ENCODE measurements at places on chromosomes 5 and 9. TPM values are rescaled to one million over a fixed set of nuclear protein-coding genes. Genes with fewer than 3 reads are reported as not detected.

DNA sequence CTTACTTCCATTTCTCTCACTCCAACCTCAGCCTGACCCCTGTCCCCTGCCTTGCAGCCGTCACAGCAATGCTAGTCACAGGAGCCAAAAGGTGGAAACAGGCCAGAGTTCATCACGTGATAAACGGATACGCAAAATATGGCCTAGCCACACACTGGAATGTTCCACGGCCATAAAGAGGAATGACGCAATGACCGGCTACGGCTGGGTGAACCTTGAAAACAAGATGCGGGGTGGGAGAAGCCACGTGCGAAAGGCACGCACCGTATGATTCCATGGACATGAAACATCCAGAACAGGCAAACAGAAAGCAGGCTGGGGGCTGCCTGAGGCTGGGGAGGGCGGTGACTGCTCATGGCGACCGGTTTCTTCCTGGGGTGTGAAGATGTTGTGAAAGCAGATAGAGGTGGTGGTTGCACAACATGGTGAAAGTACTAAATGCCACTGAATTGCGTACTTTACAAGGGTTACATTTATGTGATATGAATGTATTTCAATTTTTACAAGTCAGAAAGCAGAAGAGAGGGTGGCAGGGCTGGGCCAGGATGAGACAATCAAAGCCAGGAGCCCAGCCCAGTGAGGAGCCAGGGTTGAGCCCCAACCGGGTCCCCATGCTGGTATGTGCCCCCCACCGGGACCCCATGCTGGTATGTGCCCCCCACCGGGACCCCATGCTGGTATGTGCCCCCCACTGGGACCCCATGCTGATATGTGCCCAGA lies 117.8 kb upstream of the SARDH start:
- DNase-seq = no peak
- H3K4me3 ChIP-seq = no peak overlapping the region
- H3K36me3 ChIP-seq = peaks cover 3% of the 10 kb centered on the region
- H3K4me1 ChIP-seq = no peaks in the 10 kb centered on the region
- no peak overlapping the region for H3K27ac ChIP-seq

The SLC4A9 gene
- 1.1 TPM for total RNA-seq

GRCh38 chr5:172144291-172144815 lies 43.7 kb downstream of the STK10 start:
- peak overlapping the region; percentile 72 for H3K27ac ChIP-seq
- H3K4me3 ChIP-seq = no peak overlapping the region
- peak; percentile 55 for DNase-seq
- no peaks in the 10 kb centered on the region for H3K27me3 ChIP-seq

- H3K27ac ChIP-seq = no peak overlapping the region
- H3K4me1 ChIP-seq = no peaks in the 10 kb centered on the region
- peaks cover 6% of the 10 kb centered on the region for H3K36me3 ChIP-seq
- no peaks in the 10 kb centered on the region for H3K27me3 ChIP-seq
- DNase-seq = no peak
These were observed 21.0 kb downstream of the NIPBL start for GRCh38 chr5:36897616-36898015.

GRCh38 chr9:116541402-116541801 lies 145.7 kb upstream of the TRIM32 start:
- H3K4me1 ChIP-seq = no peaks in the 10 kb centered on the region
- H3K27ac ChIP-seq = no peak overlapping the region
- no peaks in the 10 kb centered on the region for H3K36me3 ChIP-seq
- DNase-seq = no peak
- H3K4me3 ChIP-seq = no peak overlapping the region
- H3K27me3 ChIP-seq = no peaks in the 10 kb centered on the region

DNA sequence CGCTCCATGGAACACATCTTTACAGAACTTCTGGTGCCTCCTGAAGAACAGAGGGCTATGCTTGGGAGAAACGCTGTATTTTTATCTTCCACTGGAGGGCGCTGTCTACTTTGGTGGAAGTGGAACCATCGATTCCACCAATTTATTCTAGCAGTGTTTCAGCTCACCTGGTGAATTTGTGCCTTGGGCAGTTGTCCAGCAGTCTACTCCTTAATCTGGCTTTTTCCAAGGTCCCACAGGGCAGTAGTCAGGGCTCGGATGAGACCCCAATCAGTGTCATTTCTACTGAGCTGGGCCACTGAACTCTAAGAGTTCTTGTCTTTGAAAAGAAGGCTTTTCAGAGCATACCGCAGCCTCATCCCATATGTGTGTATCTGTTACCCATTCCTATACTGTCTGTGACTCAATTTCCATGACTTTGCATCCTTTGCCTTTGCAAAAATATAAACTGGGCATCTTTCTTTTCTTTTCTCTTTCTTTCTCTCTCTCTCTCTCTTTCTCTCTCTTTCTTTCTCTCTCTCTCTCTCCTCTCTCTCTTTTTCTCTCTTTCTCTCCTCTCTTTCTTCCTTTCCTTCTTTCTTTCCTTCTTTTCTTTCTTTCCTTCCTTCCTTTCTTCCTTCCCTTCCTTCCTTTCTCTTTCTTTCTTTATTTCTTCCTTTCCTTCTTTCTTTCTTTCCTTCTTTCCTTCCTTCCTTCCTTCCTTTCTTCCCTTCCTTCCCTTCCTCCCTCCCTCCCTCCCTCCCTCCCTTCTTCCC lies 138.4 kb upstream of the ZNF618 start:
- H3K4me1 ChIP-seq = no peaks in the 10 kb centered on the region
- DNase-seq = peak; percentile 90
- H3K4me3 ChIP-seq = no peak overlapping the region
- no peaks in the 10 kb centered on the region for H3K27me3 ChIP-seq

The CCL21 gene
- not detected for total RNA-seq

- H3K36me3 ChIP-seq = peaks cover 56% of the 10 kb centered on the region
- no peaks in the 10 kb centered on the region for H3K27me3 ChIP-seq
- DNase-seq = no peak
- H3K27ac ChIP-seq = no peak overlapping the region
- no peaks in the 10 kb centered on the region for H3K4me1 ChIP-seq
These were observed 98.9 kb downstream of the ERCC6L2 start for GRCh38 chr9:95974389-95974788.

DNA sequence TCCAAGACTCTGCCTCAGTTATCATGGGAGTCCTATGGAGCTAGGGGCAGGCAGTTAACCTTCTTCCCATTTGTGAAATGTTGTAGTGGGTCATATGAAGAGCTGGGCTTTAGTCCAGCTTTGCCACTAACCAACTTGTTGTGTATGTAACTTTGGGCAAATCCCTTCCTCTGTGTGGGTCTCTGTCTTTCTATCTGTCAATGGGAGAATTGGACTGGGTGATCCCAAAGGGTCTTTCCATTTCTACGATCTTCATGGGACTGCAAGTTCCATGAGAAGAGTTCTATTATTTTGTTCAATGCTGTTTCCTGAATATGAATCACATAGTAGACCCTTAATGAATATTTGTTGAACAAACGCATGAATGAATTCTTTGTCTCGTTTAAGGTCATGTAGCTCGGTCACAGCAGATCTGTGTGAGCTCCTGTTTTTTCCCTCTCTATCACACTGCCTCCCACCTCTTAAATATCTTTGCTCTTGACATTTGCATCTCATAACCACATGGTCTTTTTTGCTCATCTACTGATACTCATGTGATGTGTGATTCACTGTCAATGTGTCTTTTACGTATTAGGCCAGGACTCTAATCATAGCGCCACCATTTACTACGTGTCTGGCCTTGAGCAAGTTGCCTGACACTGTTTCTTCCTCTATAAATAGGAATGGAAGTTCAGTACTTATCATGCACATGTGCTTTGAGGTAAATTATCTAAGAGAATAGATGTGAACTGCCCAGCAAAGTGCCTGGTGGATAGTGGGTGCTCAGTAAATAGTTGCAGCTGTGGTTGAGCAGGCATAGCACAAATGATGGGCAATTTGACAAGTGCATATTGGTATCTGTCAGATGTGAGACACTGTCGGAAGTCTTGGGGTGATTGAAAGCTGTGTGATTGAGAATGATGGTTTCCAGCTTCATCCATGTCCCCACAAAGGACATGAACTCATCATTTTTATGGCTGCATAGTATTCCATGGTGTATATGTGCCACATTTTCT lies 37.4 kb downstream of the PTTG1 start:
- H3K36me3 ChIP-seq = no peaks in the 10 kb centered on the region
- H3K27ac ChIP-seq = no peak overlapping the region
- no peaks in the 10 kb centered on the region for H3K4me1 ChIP-seq
- no peak overlapping the region for H3K4me3 ChIP-seq

The DNAI1 gene
- 2.6 TPM for total RNA-seq

GRCh38 chr5:91438871-91439270 lies 55.8 kb upstream of the ARRDC3 start:
- no peak overlapping the region for H3K4me3 ChIP-seq
- no peaks in the 10 kb centered on the region for H3K27me3 ChIP-seq
- peak; percentile 68 for DNase-seq
- no peaks in the 10 kb centered on the region for H3K36me3 ChIP-seq
- H3K27ac ChIP-seq = no peak overlapping the region

DNA sequence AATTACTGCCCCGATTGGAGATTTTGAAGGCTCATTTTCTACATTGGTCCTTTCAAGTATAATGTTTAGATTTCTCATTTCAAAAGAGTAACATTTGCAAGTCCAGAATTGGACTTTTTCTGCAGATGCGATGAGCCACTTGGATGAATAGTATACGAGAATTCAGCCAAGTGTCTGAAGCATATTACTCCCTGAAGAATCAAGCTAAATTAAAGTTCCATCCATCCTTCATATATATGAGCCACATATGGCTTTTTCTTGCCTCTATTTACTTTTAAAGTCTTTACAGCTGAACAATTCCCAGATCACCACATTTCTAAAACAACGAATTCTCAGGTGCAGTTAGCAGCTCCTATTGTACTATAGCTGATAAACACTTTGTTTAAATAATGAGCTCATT lies 288.7 kb downstream of the CEMIP2 start:
- no peaks in the 10 kb centered on the region for H3K36me3 ChIP-seq
- H3K4me3 ChIP-seq = no peak overlapping the region
- no peak overlapping the region for H3K27ac ChIP-seq
- DNase-seq = no peak
- no peaks in the 10 kb centered on the region for H3K4me1 ChIP-seq

DNA sequence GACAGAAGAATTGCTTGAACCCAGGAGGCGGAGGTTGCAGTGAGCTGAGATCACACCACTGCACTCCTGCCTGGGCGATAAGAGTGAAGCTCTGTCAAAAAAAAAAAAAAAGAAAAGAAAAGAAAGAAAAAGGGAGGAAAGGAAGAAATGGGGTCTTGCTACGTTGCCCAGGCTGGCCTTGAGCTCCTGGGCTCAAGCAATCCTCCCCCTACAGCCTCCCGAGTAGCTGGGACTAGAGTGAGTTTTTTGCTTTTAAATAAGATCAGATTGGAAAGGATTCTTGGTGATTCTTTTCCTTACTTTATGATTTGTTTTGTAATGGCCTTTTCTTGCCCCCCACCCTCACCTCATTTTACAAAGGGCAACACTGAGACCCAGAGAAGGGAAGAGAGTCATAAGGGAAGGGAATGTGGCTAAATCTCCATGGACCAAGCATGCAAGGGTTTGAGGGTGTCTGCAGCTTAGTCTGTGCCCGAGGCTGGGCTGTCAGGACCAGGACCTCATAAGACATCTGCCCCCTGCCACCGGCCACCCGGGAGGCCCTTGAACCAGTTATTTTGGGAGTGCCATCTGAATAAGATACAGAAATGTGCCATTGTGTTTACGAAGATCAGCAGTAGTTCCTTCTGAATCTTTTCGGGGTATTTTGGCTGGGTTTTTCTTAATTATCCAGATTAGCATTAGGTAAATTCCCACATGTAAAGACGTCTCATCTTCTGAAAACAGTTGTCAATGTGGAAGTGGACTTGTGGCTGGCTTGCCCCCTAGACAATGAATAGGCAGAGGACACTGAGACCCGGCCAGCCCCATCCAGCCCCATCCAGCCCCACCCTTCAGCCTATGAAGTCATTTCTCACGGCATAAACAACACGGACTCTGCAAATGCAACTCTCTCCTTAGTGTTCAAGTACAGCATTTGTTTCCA lies 44.5 kb upstream of the GRHPR start:
- no peak overlapping the region for H3K27ac ChIP-seq
- no peaks in the 10 kb centered on the region for H3K36me3 ChIP-seq
- no peaks in the 10 kb centered on the region for H3K27me3 ChIP-seq

- no peaks in the 10 kb centered on the region for H3K36me3 ChIP-seq
- no peak within 1 kb of the TSS for H3K27ac ChIP-seq
- no peak within 1 kb of the TSS for H3K4me3 ChIP-seq
These were observed at the start of gene C5orf63 for GRCh38 chr5:127072861-127073846. Gene C5orf63, minus strand, starts transcription at chr5:127073502. Its CDS starts 14,507 bp downstream, at chr5:127058995.

DNA sequence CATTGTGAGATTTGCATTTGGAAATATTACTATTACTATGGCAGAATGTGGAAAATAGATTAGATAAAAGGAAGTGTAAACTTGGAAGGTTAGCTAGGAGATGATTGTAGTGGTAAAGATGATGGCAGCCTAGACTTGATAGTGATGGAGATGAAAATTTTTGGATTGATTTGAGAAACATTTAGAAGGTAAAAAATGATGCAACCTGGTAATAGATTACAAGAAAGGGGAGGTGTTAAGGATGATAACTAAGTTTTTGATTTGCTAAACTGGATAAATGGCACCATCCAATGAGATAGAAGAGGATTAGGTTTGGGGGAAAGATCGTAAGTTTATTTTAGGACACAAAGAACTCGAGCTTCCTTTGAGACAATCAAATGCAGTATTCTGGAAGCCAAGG lies 8.9 kb upstream of the SLC30A5 start:
- H3K4me3 ChIP-seq = no peak overlapping the region
- H3K27me3 ChIP-seq = no peaks in the 10 kb centered on the region
- no peaks in the 10 kb centered on the region for H3K4me1 ChIP-seq

- no peak overlapping the region for H3K27ac ChIP-seq
- H3K27me3 ChIP-seq = no peaks in the 10 kb centered on the region
- no peak for DNase-seq
- H3K4me3 ChIP-seq = no peak overlapping the region
- H3K36me3 ChIP-seq = peaks cover 28% of the 10 kb centered on the region
These were observed 60.5 kb downstream of the BASP1 start for GRCh38 chr5:17277907-17278306.

DNA sequence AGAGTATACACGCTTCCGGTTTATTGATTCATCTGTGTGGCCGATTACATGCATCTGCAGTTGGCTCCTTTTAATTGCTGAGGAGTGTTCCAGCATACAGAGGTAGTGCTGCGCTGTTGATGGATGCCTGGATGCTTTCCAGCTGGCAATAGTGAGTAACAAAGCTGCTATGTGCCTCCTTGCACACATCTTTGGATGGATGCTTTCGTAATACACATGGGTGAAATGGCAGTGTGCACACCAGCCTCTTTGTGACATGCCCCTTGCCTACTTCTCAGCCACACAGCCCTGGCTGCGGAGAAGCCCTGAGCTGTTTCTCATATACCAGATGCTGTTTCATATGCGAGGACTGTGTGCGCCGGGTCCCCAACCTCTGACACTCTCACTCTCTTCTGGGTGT lies 151.0 kb downstream of the GADD45G start:
- no peaks in the 10 kb centered on the region for H3K36me3 ChIP-seq
- H3K4me3 ChIP-seq = no peak overlapping the region
- no peaks in the 10 kb centered on the region for H3K4me1 ChIP-seq

DNA sequence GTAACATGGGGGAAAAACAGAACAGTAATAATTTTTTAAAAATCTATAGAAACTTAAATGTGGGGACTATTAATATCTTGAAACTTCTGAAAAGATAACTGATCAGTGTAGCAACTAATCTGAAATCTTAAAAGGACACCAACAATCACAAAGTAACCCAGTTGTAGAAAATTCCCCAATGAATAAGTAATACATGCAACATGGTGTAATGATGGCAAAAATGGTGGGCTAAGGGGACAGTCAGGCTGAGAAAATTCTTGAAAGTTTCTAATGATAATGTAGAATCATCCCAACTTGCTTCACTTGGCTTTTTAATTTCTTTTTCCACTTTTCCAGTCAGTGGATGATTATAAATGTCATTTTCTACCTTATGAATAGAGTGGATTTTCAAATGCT lies 5.4 kb downstream of the NFIL3 start:
- DNase-seq = no peak
- H3K27me3 ChIP-seq = no peaks in the 10 kb centered on the region
- no peak overlapping the region for H3K27ac ChIP-seq
- H3K4me3 ChIP-seq = no peak overlapping the region
- H3K4me1 ChIP-seq = no peaks in the 10 kb centered on the region

The FOXD4L5 gene
- total RNA-seq = not detected

All from endodermal cell (in vitro differentiated cells).